ENCODE measurements at places on chromosomes 4 and X.

GRCh38 chr4:182955411-182955810 lies 38.2 kb upstream of the DCTD start:
- DNase-seq: no peak

- no peak for DNase-seq
These were observed 131.3 kb downstream of the PJA1 start for GRCh38 chrX:69033936-69034335.

DNA sequence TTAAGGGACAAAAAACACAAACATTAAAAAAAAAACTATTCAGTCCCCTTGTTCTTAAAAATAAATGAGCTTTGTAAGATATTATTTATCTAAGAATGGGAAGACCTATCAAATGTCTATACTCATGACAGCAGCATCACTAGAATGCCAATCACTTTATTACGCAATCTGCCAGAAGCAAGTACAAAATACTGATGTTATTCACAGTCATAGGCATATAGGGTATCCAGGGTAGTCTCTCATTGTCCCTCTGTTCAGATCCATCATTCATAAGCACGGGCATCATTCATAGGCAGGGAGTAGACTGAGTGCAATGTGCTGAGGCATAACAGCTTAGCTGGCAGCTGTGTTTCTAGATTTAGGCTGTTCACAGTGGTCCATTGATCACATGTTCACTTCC lies 109.1 kb downstream of the EPHA5 start:
- no peak for DNase-seq

DNA sequence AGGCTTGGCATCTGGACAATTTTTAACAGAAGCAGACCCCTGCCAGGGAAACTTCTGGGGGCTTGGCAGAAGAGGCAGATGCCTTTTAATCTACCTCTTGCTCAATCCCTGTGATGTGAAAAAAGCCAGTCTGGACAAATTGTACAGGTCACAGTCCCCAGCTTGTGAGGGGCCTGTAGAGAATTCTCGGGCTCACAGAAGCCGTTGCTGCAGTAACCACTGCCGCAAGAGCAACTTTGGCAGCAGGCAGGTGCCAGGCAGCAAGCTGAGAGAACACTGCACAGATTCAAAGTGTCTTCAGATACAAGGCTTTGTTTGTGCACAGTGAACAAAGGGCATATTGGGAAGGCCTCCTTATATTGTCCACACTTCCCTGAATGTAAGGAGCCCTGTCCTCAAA lies 11.7 kb downstream of the GPKOW start:
- no peak for DNase-seq

DNA sequence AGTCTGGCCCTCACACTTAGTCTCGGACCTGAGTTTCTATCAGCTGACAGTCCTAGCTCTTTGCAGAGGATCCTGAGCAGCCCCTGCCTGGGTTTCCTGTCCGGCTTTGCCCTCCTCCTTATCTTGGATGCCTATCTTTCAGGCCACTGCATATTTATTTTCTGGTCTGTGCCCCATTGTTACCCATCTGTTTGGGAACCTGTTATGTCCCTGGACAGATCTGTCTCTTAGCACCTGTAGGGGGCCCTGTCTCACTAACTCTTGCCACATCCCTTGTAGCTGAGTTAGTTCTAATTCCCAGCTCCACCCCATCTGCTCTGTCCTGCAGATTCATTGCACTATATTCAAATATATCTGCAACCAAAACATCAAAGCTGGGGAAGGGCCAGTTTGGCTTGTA lies 514.9 kb upstream of the LCORL start:
- DNase-seq: no peak

- DNase-seq: no peak
These were observed 6.6 kb upstream of the CXXC4 start for GRCh38 chr4:104501290-104501689.

DNA sequence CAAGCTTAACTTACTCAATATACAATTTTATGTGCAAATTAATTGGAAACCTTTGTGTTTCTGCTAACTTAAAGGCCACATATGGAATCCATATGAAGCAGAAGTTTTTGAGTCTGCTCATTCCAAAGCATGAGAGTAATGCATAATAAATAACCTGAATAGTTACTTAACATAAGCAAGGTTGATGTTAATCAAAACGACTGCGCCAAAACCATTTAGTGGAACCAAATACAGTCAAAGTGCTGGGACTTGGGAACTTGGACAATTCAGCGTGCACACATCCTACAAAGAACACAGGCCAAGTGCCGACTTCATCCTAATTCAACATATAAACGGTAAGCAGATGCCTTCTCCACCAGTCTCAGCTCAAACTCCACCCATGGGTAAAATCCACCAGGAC lies 17.0 kb downstream of the TSPAN5 start:
- no peak for DNase-seq

DNA sequence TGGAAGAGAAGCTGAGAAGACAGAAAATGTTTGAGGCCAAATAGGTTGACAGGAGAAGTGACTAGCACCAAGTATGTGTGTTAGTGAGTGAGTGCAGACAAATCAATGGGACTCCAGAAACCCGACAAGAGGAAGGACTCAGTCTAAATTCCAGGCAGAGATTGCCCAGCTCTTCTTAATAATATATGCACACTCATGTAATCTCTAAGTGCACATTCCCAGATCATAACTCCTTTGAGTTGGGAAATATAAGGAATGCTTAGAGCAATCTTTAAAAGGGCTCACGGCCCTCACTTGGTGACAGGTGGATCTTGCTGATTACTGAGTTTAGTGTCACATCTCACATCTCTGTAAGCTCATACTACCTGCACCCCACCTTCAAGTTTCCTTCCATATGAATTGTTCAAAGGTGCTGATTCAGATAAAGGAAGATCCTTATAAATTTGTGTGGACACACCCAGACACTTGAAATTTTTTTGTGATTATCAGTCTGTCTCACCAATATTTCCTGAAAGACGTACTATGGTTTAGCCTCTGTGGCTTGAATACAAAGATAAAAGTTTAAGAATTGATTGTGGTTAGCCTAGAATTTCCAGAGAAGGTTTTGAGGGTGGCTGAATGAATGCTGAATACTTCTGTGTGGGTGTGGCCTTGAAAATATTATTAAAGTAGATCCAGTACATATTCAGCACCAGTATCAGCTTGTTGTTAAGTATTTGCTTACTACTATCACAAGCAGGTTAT lies 205.1 kb upstream of the UGT8 start:
- no peak for DNase-seq

GRCh38 chr4:170011921-170012628 lies 14.1 kb downstream of the MFAP3L start:
- no peak for DNase-seq

DNA sequence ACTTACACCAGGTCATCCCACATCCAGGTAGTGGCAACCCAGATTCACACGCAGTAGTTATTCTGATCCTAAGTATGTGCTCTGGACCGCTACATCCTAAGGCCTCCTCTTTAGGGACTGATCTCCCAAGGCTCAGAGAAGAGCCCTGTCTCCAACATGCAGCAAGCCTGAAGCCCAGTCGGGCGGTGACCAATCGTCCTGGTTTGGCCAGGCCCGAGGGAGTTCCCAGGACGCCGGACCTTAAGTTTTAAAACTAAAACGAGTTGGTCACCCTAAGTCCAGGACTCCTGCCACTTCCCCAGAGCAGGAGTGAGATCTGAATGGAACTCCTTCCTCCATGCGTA lies 385 bp downstream of the LYAR start:
- DNase-seq: no peak

DNA sequence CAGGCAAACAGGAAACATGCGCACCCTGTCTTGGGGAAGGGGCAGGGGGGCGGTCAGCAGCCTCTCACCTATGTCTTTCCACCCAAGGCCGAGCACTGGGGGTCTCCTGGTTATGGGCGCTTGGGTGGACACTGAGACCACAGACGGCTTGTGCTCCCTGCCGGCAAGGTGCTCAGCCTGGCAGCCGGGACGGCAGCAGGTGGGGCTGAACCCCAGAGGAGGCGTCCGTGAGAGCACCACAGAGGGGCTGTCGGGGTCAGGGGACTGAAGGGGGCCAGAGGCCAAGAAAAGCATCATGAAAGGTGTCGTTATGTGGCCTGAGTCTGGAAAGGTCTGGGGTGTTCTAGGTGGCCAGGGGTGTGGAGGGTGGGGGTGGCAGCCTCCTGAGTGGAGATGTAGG lies 19.6 kb downstream of the DOK7 start:
- no peak for DNase-seq

DNA sequence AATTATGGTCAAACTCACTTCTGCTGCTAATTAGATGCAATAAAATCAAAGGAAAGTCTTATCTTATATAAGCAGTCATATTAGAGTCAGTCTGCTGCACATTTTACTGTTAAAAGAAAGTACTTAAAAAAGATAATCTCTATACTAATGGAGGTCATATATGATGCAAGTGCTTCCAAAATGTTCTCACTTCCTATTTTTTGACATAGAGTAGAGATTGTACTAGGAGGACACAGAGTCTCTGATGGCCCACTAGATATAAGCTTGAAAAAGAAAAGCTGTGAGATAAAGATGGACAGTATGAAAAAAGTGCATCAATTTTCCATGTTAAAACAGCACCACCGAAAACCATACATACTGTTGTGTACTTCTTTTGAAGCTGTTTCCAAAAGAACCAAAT lies 196.9 kb downstream of the KLHL13 start:
- no peak for DNase-seq

DNA sequence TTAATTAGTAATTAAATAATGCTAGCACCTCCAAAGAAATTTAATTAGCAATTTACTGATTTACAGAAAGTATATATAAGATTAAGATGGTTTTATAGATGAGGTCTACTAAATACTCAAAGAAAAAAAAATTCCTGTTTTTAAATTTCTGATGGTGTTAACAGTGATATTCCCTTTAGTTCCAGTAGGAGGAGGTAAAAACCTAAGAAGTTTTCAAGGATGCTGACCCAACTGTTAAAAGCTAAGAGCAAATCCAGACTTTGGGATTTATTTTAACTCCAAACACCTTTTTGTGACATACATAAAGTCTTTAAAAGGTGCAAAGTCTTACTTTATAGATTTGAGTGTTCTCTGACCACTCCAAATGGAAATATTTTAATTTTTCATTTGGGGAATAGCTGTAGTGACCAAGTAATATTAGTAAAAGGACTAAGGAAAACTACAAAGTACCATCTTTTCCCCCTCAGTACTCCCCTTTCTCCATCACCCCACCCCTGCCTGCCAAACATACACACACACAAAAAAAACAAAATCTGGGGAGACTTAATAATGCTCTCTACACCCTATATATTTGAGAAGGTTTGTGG lies 34.2 kb upstream of the CSN1S1 start:
- DNase-seq: no peak

DNA sequence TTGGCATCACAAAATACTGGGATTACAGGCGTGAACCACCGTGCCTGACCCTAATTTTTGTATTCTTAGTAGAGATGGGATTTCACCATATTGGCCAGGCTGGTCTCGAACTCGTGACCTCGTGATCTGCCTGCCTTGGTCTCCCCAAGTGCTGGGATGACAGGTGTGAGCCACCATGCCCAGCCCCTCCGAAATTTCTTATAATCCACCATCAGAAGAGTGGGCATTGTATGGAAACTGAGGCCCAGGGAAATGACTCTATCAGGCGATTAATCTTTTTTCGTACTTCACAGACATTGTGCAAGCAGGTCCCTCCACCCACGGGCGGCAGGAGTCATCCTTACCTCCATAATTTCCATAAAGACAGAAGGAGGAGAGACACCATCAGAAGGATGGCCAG lies 16.0 kb downstream of the CRLF2 start:
- no peak for DNase-seq

- DNase-seq: no peak
These were observed 153.3 kb upstream of the USP9X start for GRCh38 chrX:40931921-40932320.

- DNase-seq: no peak
These were observed 35.4 kb downstream of the JADE1 start for GRCh38 chr4:128844931-128845330.

DNA sequence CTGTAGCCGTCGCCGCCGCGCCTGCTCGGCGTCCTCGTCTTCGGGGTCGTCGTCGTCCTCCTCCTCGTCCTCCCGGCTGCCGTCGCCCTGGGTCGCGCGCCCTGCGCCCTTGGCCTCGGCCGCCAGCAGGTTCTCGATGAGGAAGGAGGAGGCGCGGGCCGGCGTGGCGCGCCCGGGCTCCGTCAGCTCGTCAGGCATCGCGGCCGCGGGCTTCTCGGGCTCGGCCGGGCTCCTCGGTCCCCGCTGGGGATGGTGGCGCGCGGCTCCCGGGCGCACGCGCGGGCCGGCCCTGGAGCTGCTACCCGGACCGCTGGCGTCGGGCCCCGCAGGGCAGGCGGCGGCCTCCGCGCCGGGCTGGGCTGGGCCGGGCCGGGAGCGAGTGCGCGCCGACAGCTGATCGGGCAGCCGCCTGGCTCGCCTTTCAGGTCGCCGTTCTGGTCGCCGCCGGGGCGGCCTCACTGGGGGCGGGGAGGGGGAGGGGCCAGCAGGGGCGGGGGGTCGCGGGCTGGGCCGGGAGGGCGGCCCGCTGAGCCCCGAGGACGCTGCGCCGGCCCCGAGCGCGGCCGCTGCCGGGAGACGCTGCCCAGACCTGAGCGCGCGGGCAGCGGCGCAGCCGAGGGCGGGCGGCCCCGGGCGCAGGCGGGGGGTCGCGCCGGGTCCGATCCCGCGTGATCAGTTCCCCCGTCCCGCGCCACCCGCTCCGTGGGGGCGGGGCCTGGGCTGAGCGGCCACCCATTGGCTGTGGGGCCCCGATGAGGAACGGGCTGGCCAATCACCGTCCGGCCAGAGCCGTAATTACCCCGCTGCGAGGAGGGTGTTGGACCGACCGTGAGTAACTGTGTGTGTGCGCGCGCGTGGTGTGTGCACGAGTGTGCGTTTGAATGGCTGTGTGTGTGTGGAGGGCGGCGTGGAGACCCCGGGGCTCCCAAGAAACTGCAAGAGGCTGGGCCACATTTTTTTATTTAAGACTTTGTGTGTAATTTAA lies at the start of gene HMX1:
HMX1 (minus strand) TSS at position 423 of the 985 bp plus-strand sequence; CDS start at position 198, 225 bp downstream.
- DNase-seq: no peak

- DNase-seq: no peak
These were observed 68.9 kb downstream of the MAOB start for GRCh38 chrX:43813319-43813718.

GRCh38 chr4:30073011-30073710 lies 647.0 kb upstream of the PCDH7 start:
- no peak for DNase-seq

DNA sequence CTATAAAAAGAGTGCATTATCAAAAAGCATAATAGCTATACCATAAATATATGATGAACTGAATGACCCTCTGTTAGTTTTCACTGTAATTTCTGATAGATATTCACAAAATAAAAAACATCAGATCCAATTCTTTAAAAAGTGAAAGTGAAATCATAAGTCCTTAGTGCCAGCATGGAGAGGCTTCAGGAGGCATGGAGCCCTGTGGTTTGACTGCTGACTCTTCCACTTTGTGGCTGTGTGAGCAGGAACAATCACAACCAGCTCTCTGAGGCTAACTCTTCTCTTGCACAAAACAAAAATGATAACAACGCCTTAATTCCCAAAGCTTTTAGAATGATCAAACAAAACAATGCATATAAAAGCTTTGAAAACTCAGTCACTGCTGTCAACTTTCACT lies 1143.9 kb downstream of the PDHA2 start:
- DNase-seq: no peak

DNA sequence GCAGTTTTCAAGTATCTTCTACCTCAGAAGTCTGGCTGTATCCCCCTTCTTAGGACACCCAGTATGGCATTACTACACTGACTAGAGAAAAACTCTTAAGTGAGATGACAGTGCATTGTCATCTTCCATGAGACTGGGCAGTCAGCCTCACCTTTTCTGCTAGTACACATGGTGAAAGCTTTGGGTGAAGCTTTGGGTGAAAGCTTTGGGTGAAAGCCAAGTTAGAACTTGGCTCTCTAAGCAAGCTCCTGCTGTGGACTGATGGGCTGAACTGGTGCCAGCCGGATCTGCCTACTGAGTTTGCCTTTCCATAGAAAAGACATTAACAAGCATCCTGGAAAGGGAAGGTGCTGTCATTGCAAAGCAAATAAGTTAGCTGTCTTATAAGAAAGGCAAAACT lies 8.8 kb downstream of the EPHA5 start:
- DNase-seq: peak; percentile 96

Data from COR-L47 (cell line).